Panc1 (cell line): ENCODE measurements at places on chromosomes 5 and 9.

DNA sequence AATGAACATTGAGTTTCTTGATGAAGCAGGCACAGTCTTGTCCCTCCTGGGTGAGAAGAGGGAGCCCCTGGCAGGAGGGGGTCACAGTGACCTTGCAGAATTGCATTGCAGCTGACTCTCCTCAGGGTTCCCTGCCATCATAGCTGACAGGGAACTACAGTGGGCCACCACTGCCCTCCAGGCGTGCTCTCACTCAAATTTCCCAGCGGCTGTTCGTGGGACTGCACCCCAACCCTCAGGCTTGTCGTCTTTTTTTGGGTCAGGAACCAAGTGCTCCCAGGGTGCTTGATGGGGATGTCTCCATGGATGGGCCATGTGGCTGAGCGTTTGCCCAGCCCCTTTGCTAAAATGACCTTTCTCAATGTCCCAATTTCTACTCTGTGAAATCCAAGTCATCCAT lies 215.8 kb downstream of the MELK start:
- no peak for DNase-seq

- DNase-seq, result no peak
These were observed 41.7 kb upstream of the MATR3 start for GRCh38 chr5:139251695-139252288.

DNA sequence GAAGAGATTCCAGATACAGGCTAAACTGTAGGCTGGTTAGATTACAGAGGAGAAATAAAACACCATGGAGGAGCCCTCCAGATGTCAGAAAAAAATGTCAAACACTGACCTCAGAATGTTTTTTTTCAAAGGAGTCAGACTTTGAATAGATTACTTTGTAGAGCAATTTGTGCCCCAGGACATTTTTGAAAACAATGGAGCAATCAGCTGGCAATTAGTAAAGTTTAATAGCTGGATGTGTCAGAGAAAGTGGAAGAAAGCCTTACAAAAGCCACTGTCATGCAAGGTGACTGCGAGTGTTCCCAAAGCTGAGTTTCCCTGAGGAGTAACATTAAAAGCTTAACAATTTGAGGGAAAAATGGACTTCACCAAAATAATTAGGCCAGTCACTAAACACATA lies 417.8 kb upstream of the CTNND2 start:
- no peak for DNase-seq

GRCh38 chr5:160960592-160960991 lies 108.6 kb upstream of the ATP10B start:
- no peak for DNase-seq

DNA sequence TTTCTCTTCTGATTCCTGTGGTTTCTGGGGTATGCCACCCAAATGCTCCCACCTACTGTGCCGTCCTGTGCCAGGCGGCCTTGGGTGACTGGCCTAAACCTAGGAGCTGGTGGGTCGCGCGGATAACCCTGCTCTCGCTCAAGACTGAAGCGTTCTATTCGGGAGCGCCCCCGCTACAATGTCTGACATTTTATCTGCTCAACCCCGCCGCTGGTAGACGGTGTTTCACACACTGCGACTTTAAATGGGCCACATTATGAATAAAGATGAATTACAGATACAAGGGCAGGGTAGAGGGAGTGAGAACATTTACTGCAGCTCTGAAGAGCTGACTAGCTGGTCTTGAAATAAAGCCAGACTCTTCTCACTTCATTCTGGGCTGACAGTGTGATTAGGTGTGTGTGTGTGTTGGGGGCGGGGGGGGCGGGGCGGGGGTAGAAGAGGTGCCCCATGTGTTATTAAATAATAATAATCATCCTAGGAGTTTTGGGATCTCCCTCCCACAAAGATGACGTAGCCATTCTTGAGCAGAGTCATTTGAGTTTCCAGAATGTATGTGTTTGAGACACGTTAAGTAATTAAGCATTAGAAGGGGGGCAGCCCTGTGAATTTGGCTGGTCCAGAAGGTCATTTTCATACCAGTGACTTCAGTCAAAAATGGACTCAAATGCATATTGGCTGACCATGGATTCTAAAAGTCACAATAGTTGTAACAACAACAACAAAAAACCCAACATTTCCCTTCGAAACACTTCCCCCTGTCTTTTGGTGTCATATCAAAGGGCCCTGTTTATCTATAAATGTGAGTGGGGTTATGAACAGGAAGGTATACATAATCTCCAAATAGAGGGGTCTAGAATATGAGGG lies 1.0 kb upstream of the PTCH1 start:
- no peak for DNase-seq

DNA sequence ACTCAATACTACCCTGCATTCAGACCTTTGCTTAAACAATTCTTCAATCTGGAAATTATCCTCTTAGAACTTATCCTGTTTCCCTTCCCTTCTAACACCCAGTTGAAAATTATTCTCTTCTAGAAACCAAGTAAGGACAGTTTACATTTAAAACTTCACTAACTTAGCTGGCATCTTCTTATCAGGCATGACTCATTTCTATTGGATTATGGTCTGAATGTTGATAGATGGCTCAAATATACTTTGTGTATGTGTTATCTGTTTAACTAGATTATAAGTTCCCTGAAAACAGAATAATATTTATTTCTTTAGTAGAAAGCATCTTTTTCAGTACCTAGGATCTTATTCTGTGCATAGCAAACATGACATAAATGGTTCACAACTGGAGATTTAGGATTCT lies 161.9 kb downstream of the PPP2R2B start:
- no peak for DNase-seq

- DNase-seq, result no peak
These were observed 246.4 kb downstream of the SMARCA2 start for GRCh38 chr9:2261421-2262103.

- no peak for DNase-seq
These were observed 119.4 kb downstream of the ADAMTS12 start for GRCh38 chr5:33772380-33772897.

GRCh38 chr5:175866377-175866907 lies 4.9 kb upstream of the CPLX2 start:
- no peak for DNase-seq

DNA sequence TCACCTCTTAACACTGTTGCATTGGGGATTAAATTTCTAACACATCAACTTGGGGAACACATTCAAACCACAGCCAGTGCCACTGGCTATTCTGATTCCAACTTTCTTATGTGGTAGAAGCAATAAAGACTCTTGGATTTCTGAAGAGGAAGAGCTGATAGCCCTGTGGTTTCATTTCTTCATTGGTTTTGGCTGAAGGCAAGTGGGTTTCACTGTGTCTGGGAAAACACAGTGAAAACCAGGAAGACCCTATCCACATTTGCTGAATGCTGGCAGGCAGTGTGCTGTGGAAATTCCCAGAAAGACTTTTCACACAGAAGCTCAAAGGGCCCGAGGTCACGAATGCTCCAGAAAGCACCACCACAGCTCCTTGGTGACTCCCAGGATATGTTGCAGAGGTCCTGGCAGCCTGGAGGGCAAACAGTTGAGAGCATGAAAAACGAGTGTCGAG lies 67.1 kb downstream of the DAPK1 start:
- no peak for DNase-seq

GRCh38 chr9:88321764-88322163 lies 66.5 kb upstream of the SPIN1 start:
- DNase-seq, result no peak

DNA sequence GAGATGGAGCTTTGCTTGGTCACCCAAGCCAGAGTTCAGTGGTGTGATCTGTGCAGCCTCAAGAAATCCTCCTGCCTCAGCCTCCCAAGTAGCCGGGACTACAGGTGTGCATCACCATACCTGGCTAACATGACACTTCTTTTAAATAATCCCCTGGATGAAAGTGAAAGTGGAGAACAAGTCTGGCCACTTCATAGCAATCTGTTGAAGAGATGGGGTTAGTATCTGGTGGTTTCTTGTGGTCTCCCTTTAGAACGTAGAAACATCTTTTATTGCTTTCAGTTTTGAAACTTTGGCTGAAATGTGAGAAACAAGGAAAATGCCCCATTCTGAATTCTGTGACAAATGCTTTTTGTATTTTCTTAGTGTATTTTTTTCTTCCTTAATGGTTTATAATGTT lies 452.5 kb upstream of the RIOK2 start:
- DNase-seq, result no peak

- DNase-seq, result no peak
These were observed 242.6 kb upstream of the PAPPA start for GRCh38 chr9:115910959-115911358.

- no peak for DNase-seq
These were observed 192.7 kb upstream of the IER5L start for GRCh38 chr9:129370770-129371169.

- no peak for DNase-seq
These were observed 274.1 kb downstream of the PLK2 start for GRCh38 chr5:58185801-58186200.

DNA sequence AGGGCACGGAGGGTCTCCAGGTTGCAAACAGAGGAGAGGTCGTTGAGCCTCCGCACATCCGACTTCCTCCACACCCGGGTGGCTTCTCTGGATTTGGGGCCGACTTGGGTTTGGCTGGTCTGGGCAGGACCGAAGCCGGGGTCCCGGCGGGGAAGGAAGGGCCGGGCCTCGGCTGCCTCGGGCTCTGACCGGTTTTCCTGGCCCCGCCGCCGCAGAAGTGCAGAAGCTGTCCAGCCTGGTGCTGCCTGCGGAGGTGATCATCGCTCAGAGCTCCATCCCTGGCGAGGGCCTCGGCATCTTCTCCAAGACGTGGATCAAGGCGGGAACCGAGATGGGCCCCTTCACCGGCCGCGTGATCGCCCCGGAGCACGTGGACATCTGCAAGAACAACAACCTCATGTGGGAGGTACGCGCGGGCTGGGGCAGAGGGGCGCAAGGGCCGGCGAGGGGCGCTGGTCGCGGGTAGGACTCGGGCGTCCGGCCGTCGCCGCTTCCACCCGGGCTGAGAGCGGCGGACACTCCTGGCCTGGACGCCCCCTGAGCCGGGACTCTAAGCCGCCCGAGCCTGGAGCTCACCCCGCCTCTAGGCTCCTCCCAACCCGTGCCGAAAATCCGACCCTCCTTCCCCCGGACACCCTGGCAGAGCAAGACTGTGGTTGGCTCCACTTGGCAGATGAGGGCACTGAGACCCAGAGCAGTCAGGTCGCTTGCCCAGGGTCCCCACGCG lies 2.2 kb downstream of the PRDM12 start:
- DNase-seq, result no peak

- DNase-seq, result no peak
These were observed 53.4 kb upstream of the PTCH1 start for GRCh38 chr9:95570150-95570549.

- DNase-seq, result no peak
These were observed 13.6 kb downstream of the UBE2D2 start for GRCh38 chr5:139574641-139575312.

- no peak for DNase-seq
These were observed 1.2 kb downstream of the CXXC5 start for GRCh38 chr5:139649082-139649991.

DNA sequence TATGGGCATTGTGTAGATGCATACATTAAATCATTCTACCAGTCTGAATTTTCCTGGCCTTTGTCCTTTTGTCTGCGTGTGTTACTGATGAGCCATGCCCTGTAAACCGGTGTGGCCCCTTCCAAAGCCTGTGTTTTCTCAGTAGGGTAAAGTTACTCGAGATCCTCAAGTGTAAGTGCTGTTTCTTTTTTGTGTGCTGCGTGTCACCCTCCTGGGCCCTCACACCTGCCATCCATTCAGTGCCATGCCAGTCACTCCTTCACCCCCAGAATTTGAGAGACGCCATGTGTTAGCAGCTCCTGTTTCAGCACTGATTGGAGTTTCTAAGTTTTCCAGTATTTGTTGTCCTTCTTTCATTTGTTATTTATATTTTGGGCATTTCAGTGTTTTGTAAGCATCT lies 288.2 kb downstream of the FANCC start:
- DNase-seq, result no peak

DNA sequence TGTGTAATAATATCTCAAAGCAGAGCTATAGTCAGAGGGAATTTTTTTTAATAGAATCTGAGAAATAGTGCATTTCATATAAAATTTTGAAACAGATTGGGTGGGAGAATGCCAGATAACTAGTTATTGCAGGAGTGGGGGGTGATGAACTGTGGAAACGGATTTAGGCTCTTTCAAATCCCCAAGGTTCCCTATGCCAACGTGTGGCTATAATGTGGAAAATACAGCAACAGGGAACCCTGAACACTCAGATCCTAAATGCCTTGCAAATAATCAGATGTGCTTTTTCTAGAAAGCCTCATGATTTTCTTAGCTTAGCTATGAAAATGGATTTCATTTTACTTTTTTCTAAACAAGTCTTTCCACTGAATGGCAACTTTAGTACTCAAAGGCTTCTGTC lies 180.5 kb upstream of the DMAC1 start:
- no peak for DNase-seq

DNA sequence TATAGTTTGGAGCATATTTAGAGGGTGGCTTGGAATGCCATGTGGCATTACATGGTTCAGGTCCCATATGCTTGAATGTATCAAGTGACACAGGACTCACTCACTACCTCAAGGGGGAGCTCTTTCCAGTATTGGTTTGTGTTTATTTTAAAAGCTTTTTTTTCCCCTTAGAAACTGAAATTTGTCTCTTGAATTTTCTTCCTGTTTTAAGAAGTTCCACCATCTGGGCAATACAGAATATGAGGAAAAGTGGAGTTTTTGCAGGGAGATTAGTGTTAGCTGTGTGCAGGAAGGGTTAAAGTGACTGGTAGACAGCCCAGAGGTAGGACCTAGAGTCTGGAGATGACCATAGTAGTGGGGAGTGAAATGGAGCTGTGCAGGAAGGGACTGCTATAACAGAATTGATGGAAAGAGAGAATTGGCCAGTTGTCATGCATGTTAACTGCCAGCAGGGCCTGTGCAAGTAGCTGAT lies 36.6 kb downstream of the CTNNA1 start:
- peak; percentile 17 for DNase-seq

DNA sequence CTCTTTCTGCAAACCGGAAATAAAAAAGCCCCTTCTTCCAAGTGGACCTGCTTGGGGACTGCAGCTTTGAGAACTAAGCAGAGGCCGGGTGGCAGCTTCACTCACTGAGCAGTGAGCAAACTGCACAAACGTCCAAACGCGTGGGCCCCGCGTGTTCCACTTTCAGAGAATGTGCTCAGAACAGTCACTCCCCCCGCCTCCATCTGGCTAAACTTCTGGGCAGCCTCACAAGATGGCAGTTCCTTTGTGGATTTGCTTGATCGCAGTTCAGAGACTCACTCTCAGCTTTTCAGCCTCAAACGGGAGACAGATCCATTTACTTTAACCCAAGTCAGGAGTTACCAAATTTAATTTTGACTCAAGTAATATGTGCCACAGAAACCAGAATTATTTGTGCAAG lies 216.6 kb downstream of the TLE1 start:
- DNase-seq, result no peak
